Stimulated activated CD4-positive, alpha-beta T cell treated with anti-CD3 and anti-CD28 coated beads, Interleukin-15, amount 100 ng/mL, for 24 hours (primary cell): ENCODE measurements at places on chromosomes 1 and 21.

- no peak for DNase-seq
These were observed 47.6 kb downstream of the SLC30A7 start for GRCh38 chr1:100943533-100943932.

DNA sequence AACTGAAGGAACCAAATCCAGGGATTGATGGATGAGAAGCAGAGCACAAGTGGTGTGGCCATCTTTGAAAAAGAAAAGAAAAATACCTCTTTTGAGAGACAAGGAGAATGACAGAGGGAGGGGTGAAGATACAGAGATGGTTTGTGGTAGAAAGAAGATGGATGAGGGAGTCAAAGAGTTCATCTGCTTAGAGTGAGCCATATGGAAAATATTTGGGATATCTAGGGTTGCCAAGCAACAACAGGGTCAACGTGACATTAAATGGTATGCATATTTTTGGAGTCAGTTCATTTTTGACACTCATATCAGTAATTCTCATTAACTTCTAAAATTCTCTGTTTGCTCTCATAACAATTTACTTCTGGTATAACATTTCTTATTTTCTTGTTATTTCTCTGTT lies 50.7 kb downstream of the MACF1 start:
- no peak for DNase-seq

GRCh38 chr21:41562101-41563000 lies 54.4 kb upstream of the TMPRSS2 start:
- DNase-seq = no peak

DNA sequence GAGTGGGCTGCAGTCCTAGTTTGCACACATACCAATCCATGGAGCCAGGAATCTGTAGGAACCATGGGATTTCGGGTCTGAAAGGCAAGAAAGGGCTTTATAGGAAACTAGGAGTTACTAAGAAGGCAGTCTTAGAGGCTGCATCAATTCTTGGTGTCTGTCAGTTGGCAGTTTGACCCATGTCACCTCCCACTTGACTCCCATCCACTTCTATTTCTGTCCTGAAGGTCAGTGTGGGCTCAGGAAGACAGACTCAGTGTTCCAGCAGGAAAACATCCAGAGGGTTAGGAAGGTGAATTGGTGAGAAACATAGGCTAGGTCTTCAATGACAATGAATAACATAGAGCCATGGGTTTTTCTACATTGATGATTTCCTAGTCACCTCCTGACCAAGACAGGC lies 4.0 kb downstream of the CYP4A11 start:
- DNase-seq = no peak

DNA sequence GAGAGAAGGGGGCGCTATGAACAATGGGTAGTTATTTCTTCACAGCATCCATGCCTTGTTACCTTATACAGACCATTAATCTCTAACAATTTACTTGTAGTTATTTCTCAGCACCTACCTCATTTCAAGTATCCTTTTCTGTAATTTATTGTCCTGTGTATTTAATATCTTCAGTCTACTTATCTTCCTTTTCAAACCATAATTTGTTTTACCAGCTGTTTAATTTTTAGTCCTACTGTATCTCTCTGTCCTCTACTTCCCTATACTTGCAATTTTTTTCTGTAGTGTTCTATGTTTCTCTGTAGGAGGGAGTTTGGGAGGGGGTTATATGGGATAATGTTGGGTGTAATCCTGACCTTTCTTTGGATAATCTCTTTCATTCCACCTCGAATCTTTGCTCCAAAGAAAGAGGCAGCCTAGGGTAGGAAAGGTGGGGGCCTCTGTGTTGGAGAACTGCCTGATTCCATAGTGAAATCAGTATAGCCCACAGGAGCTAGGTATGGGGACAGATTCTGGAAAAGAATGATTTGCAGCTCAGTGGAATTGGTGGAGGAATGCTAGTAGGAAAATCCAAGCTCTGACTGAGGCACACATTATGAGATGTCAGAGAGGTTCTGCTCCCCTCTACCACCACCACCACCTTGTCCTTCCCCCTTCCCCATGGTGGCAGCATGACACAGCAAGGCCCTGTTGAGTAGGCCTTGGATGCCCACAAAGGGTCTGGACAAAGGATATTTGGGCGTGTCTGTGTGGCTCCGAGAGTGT lies 642 bp downstream of the MLLT11 start:
- no peak for DNase-seq

GRCh38 chr1:7551442-7551841 lies 219.7 kb upstream of the VAMP3 start:
- DNase-seq = no peak

GRCh38 chr1:1181129-1181937 lies 7.7 kb downstream of the TTLL10 start:
- DNase-seq = no peak

- DNase-seq = no peak
These were observed 100.8 kb upstream of the DNAH14 start for GRCh38 chr1:224828691-224829090.

- DNase-seq = no peak
These were observed 12.1 kb upstream of the AIM2 start for GRCh38 chr1:159088546-159089183.

DNA sequence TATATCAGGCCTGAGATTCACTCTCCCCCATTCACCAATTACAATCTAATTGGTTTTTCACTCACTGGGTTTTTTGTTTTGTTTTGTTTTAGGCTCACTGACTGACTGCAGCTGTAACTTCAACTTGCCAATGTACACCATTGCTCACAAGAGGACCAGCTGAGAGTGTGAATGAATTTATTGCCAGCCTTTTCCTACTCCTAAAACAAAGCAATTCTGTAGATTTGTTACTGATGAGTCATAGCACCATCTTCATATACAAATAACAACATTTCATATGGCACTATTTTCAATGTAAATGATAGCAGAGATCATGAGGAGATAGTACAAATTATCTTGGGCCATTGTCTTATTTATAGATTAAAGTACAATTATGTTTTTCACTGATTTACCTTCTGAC lies 76.0 kb upstream of the DPYD start:
- DNase-seq = no peak

DNA sequence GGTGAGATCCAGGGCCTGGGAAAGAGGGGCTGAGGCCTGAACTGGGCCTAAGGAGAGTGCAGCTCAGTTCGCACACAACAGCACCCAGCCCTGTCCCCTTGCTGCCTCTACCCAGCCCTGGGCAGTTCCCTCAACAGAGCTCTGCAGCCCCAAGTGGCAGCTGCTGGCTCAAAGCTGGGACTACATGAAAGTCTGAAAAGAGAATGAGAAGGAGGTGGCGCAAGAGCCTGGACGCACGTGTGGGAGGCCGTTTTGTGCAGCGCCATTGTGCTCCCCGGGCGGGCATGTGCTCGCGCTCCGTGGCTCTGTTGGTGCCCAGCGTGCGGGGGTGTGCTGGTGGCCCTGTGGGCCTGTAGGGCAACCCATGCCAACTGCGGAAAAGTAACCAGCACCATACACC lies 10.3 kb downstream of the GPR37L1 start:
- DNase-seq = no peak

DNA sequence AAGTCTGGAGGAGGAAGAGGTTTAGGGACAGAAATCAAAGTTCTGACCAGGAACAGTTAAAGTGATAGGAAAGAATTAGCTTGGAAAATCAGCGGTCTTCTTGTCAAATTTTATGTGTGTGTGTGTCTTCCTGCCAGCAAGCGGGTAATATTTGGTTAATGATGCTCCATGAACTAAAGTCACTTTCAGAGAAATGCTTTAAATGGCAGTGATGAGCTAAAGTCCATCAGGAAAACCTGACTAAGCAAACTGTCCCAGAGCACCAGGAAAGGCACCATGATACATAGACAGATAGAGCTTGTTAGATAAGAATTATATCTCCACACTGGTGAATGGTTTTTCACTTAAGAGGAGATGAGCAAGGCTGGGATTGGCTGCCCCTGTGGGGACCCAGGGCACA lies 10.0 kb upstream of the CDC14A start:
- no peak for DNase-seq

GRCh38 chr1:176744142-176744541 lies 281.2 kb downstream of the PAPPA2 start:
- DNase-seq = no peak

GRCh38 chr1:94675373-94675772 lies 133.8 kb upstream of the F3 start:
- no peak for DNase-seq

DNA sequence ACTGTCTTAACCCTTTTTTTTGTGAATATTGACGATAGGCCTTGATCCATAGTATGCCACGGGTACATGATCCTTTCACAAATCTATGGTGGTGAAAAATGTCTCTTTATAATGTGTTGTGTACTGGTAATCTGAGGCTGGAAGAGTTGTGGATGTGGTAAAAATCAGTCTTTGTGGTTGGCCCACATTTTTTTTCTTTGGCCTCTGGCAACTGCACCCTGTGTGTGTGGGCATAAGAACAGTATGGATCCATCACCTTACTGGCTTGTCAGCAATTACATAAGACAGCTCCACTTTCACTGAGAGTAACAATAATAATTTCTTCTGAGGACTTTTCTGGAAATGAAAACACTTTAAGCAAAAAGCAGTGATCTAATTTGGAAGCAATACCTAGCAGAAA lies 101.6 kb downstream of the GABPA start:
- DNase-seq = no peak

DNA sequence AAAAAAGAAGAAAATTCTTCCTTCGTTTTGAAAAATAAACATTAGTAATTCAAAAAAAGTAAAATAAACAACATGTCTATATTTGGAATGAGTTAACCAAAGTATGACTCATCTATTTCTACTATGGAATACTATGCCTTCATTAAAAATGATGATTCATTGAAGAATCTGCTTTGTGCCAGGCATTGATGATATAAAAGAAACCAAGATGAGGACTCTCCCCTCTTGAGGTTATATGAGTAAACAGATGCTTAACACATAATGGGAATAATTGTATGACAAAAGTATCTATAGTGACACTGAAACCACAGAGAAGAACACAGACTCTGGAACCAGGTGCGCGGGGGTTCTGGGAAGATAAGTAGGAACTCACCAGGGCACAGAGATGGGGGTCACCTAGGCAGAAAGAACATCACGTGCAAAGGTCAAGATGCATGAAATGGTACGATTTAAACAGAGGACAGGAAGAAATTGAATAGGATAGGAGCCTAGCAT lies 18.8 kb downstream of the ELF3 start:
- DNase-seq = no peak

- no peak for DNase-seq
These were observed 40.5 kb upstream of the ITPKB start for GRCh38 chr1:226779561-226779960.

DNA sequence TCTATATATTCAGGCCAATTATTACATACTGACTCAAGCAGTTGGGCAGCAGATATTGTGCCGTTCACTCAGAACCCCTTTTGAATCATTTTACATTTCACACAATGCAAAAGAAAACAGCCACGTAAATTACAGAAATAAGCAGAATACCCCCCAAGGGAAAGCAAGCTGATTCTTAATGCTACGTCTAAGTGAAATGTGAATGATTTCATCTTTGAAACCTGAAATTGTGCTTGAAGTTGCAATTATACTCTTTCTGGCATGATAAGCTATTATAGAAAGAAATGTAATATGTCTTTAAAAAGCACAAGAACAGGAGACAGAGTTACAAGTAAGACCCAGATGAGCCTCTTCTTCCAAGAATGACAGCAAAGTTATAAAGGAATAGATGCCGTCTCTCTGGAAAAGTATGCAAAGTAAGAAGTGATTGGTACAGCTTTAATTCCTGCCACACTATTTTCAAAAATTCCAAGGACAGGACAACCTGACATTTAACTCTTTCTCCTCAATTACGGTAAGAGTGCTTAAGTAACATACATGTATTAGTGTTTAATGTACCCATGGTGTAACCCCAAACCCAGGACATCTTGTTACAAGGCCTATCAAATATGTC lies 891.5 kb upstream of the ADGRL2 start:
- DNase-seq = no peak

DNA sequence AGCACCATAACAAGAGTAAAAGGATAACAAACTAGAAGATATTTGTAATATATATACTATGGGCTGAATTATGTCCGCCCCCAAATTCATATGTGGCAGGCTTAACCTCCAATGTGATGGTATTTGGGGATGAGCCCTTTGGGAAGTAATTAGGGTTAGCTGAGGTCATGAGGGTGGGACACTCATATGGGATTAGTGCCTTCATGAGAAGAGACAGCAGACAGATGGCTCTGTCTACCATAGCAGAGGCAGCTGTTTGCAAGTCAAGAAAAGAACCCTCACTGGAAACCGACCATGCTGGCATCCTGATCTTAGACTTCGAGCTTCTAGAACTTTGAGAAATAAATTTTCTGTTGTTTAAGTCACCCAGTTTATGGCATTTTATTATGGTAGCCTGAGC lies 303.6 kb downstream of the LMO4 start:
- no peak for DNase-seq

DNA sequence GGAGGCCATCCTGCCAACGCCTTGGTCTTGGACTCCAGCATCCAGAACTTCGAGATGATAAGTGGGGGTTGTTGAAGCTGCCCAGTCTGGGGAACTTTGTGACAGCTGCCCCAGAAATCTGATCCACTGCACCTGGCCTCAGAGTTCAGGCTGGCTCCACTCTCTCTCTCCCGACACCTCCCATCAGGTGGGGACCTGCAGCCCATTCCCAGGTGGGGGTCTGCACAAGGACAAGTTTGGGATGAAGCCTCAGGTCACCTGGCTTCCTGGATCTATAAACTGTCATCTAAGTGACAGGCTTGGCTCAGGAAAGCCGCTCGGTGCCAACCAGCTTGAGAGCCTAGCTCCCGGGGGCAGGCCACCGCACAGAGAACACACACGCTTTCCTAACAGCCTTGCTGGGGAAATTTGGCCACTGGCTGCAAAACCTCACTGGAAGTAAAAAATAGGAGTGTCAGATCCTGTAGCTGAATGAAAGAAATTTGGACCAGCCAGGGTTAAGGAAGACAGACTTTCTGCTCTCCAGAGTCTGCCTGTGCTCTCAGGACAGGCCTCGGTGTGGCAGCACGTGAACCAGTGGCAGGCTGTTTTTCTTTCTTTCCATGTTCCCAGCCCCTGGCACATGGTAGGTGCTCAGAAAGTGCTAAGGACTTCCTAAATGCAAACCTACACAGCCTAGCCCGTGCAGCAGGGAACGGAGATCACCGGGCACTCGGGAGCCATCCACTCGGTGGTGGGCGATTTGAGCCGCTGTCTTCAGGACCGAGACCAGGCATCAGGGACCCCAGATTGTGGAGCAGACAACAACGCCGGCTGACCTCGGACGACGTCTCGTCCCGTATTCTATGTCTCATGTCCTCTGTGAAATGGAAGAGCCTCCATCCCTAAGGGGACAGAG lies 42.6 kb upstream of the LBR start:
- DNase-seq = no peak

DNA sequence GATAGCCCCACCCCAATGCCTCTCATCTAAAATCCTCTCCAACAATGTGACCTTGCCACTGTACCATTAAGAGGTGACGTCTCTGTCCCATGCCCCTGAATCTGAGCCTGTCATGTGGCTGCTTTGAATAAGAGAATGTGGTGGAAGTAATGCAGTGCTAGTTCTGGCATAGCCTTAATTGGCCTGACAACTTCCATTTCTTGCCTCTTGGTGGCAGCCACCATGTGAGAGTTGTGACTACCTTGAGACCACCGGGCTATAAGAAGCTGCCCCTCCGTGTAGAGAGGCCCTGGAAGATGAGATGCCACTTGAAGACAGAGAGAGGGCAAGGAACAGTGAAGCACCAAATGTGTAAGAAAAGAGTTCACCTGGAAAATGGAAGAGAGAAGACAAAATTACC lies 95.4 kb downstream of the POFUT2 start:
- DNase-seq = no peak

- no peak for DNase-seq
These were observed 7.8 kb upstream of the CD46 start for GRCh38 chr1:207744000-207744534.
